ENCODE measurements at places on chromosomes 11 and 22. TPM values are rescaled to one million over a fixed set of nuclear protein-coding genes. Genes with fewer than 3 reads are reported as not detected.

TTC28 gene
- 38.5 TPM for total RNA-seq

HPX gene
- 2.5 TPM for total RNA-seq

CHST1 gene
- 42.1 TPM for total RNA-seq

PIK3IP1 gene
- total RNA-seq, result 26.5 TPM

DNA sequence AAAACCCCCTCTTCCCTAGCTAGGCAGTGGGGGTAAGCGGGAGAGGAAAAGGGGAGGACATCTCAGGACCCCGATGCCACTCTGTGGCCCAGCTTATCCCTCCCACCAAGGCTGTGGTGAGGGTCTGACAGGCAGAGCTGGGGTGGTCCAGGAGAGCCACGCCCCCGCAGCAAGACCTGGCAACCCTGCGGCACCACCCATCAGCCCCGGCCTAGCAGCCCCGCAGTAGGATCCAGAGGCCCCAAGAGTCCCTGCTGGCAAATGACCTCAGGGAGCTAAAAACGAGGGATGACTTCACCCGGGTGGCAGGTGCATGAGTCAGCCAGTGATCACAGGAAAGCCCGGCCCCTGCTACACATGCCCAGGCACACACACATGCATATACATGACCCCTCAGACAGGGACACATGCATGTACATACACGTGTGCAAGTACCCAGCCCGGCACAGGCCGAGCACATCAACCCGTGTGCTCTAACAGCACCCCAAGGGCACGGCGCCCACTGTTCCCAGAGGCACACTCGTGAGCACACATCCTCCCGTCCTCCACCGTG lies 32.3 kb downstream of the ARVCF start:
- no peak for DNase-seq

DNA sequence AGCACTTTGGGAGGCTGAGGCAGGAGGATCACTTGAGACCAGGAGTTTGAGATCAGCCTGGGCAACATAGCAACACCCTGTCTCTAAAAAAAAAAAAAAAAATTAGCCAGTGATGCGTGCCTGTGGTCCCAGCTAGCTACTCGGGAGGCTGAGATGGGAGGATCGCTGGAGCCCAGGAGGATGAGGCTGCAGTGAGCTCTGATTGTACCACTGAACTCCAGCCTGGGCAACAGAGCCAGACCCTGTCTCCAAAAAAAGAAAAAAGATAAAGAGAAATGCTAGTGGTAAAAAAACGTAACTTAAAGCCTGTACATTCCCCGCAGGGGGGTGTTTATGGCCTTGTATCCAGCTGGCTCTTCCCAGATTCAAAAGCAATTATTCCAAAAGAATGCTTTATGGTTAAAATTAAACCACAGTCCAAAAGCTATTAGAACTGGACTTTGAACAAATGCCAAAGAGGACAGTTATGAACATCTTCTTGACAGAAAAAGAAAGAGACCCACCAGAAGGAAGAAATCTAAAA lies 16.4 kb upstream of the SNX32 start:
- DNase-seq, result no peak

DNA sequence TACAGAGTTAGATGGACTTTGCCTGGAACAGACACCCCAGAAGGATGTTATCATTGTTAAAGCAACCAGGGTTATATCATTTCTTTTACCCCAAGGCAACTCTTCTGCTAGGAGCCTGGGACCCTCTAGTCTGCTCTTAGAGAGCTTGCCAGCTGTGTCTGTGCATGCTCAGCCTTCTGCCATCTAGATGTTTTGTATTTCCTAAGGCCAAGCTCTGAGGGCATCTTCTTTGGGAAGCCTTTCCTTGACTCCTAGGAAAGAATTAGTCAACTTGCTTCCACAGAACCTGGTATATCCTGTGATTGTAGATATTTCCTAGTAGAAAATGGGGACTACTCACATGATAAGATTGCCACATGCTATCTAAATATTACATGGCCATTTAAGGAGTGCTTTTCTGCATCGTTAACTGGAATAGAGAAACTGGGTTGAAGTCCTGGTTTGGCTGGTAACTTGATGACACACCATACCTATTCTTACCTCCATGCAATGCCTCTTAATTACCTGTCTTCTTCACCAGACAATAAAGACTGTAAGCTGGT lies 87.6 kb downstream of the STIM1 start:
- DNase-seq, result peak; percentile 52

DNA sequence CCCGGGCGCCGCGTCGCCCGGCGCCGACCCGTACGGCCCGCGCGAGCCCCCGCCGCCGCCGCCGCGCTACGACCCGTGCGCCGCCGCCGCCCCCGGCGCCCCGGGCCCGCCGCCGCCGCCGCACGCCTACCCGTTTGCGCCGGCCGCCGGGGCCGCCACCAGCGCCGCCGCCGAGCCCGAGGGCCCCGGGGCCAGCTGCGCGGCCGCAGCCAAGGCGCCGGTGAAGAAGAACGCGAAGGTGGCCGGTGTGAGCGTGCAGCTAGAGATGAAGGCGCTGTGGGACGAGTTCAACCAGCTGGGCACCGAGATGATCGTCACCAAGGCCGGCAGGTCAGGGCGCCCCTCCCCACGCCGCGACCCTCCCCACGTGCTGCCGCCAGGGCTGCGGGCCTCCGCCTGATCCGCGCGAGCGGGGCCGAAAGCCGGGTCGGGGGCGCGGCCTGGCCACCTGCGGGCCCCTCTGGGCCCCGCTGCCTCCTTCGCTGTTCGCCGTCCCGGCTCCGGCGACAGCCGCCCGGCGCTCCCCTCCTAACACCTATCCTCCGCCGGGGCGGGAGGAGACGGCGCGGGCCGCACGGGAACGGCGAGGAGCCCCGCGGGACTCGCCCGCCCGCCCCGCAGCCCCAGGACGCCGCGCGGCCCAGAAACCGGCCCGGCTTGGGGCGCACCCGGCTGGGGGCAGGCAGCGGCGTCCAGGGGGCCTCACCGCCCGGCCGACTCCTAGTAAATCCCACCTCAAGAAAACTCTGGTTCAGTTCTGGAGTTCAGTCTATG lies 560 bp downstream of the TBX1 start:
- no peak for DNase-seq

GRCh38 chr11:8080069-8080670 lies 841 bp upstream of the TUB start:
- no peak for DNase-seq

DNA sequence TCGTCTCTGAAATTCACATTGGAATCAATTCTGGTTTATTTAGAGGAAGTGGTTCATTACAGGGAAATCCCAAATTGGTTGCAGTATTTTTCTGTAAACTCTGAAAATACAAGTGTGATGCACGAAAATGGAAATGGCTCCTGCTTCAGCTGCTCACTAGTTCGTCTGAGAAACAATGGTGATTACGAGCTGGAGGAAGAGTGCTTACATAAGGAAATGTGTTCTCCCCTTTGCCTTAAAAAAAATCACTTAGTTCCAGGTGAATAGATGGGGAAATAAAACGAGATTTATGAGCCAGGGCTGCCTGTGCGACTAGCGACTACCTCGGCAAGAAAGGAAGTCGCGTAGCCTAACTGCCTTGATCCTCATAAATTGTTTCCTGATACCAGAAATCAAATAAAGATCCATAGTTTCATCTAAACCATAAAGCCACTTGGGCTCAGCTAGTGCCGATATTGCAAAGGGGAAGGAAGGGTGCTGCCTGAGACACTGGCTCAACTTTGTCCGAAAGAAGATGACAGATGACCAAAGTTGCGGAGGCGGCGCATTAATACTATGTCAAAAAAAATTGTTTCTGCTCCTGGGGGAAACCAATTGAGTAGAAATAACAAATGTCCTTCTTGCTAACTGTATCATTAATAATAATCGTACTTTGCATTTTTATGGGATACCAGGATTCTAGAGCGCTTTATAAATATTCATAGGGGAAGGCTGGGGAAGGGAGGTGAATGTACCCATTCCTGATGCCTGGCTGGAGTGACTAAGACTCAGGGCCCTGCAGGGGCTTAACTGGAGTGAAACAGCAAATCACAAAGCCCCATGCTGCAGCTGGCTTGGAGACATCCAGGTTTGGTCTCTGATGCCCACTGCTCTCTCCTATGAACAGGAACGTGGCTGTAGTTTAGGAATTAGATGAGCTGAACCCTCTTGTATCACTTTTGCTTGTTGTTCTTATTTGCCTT lies 185.7 kb downstream of the BLID start:
- no peak for DNase-seq

DNA sequence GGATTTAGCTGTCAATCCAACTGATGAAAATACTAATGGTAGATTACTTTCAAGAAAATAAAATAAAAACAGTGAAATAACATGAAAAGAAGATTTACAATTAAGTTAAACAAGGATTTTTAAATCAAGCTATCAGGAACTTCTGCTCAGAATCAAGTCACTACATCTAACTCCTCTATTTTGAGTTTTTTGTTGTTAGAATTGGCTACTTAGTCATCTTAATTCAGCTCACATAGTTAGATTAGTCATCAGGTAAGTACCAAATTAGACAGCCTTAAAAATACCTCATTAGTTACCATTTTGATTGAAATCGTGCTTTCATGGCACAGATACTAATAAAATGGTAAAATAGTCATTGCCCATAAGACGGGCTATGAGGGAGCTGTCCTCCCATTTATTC lies 35.8 kb downstream of the BTG4 start:
- no peak for DNase-seq

GRCh38 chr22:49678137-49678841 lies 149.4 kb downstream of the BRD1 start:
- DNase-seq, result no peak

DNA sequence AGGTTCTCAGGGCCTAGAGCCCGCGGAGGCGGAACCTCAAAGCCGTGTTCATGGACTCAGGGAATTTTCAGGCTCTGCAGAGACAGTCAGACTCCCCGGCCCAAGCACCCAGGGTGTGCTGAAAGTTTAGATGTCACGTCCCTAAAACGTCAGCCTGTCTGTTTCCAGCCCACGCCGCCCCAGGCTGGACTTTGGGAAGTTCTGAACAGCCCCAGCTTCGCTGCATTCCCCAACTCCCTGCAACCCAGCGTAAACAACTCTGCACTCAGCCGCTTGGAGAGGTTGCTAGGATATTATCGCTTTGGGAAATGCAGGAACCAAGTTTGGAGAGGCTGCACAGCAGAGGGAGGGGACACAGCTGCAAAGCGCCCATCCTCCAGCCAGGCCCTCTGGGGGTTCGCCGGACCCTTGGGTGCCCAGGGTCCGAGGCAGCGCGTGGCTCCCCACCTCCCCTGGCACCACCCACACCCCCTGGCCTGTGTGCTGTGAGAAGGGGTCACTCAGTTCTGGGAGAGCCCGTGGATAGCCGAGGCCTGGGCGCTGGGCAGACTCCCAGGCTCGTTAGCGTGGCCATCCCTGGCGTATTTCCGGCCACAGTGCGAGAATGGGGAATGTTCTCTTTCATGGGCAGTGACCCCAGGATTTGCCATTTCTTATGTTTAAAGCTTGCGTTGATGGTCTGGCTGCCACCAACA lies 120.5 kb upstream of the FGF3 start:
- no peak for DNase-seq

- DNase-seq, result no peak
These were observed 12.5 kb upstream of the CCDC117 start for GRCh38 chr22:28759861-28760560.

GRCh38 chr11:26329206-26329605 lies 2.7 kb upstream of the ANO3 start:
- no peak for DNase-seq

GRCh38 chr11:64349025-64349387 lies 9.0 kb downstream of the CCDC88B start:
- DNase-seq, result no peak

- DNase-seq, result no peak
These were observed 761 bp downstream of the HMBS start for GRCh38 chr11:119085437-119085847.

Measured in glomerular endothelial cell (primary cell).